ENCODE measurements at places on chromosomes 3 and 15.

DNA sequence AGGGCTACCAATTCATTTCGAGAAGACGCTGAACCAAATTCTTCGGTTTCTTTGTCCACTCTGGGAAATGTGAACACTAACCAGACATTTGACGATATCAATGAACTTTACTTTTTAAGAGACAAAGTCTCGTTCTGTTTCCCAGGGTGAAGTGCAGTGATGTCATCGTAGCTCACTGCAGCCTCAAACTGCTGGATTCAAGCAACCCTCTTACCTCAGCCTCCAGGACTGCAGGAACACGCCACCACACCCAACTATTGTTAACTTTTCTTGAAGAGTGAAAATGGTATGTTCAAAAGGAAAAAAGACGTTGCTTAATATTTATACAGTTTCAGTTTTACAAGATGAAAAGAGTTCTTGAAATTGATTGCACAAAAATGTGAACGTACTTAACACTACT is 30.6 kb downstream of the MB21D2 start:
- no peak for DNase-seq

- no peak for DNase-seq
These were observed 34.6 kb upstream of the PPIB start for GRCh38 chr15:64197425-64197824.

DNA sequence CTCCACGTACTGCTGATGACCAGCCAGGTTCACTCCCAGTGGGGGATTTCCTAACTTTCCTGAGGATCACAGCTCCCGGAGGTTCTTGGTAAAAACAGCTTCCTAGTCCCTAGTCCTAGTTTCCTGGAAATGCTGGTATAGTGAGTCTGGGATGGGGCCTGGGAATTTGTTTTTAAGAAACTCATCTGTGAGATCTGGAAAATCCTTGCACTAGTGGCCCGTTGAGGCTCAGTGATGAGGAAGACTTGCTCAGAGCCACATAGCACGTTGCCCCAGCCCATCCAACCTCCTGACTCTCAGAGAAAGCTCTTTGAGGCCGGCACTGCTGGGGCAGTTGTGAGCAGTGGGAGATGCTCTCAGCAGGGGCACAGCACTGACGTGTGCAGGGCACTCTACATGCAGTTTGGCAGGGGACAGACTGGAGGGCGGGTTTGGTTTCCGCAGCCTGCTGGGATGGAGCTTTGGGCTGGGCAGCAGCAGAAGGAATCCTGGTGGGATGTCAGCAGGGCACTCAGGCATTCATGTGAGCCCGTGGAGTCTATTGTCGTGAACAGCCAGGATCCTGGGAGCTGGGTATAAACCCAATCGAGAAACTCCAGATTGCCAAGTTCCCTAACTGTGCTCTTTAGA is 31.6 kb downstream of the SAXO2 start:
- no peak for DNase-seq

DNA sequence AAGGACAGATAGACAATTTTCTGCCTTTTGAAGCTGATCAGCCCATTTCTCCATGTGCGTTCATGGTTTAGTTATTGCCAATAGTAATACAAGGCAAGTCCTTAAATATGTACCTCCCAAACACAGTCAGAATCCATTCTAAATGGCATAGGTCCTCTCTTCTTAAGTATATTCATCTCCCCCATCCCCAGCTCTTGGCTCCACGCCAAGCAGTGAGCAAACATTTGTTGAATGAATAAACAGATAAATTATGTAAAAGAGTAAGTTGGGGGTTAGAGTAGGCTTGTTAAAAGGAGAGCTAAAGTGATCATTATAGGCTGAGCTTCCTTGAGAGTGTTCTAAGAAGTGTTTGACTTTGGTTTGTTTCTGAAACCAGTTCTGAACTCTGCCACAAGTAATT is 241.3 kb downstream of the ITPR1 start:
- no peak for DNase-seq

Data from activated naive CD4-positive, alpha-beta T cell (primary cell).